Activated CD8-positive, alpha-beta memory T cell treated with anti-CD3 and anti-CD28 coated beads, Interleukin-2, amount 10 ng/mL, durations not matched to agents 7 days and 5 days (primary cell): ENCODE measurements at places on chromosomes 16 and 17. TPM values are rescaled to one million over a fixed set of nuclear protein-coding genes. Genes with fewer than 3 reads are reported as not detected.

Gene ZNF689
- total RNA-seq, result 15.3 TPM

Gene SLC9A5
- 6.2 TPM for total RNA-seq

Gene LITAFD
- total RNA-seq, result not detected

Gene ADAM11
- 0.50 TPM for total RNA-seq

Gene KRTAP9-9
- total RNA-seq, result not detected

Gene MAF
- total RNA-seq, result 32.6 TPM

Gene SLC6A2
- total RNA-seq, result not detected

Gene SMIM36
- not detected for total RNA-seq

Gene GDPD1
- total RNA-seq, result 2.9 TPM

Gene BFAR
- total RNA-seq, result 65.0 TPM

Gene PCTP
- total RNA-seq, result 6.4 TPM

Gene DCXR
- 124 TPM for total RNA-seq

Gene TLE7
- total RNA-seq, result not detected

Gene FKBP10
- total RNA-seq, result 1.3 TPM

Gene ESRP2
- not detected for total RNA-seq

Gene BRIP1
- total RNA-seq, result 23.8 TPM

Gene POLR3E
- total RNA-seq, result 88.0 TPM

Gene LRRC46
- total RNA-seq, result 0.14 TPM

Gene ABAT
- total RNA-seq, result 4.0 TPM

Gene KRTAP2-3
- not detected for total RNA-seq

Gene OR2C1
- total RNA-seq, result not detected

Gene OR1A1
- not detected for total RNA-seq

Gene GCGR
- not detected for total RNA-seq

Gene NOG
- total RNA-seq, result not detected

Gene C17orf50
- total RNA-seq, result not detected

Gene SPIRE2
- 0.44 TPM for total RNA-seq

Gene VWA3A
- 0.29 TPM for total RNA-seq

Gene NXPH3
- not detected for total RNA-seq

Gene TEX14
- total RNA-seq, result 0.35 TPM

Gene WNT9B
- not detected for total RNA-seq

Gene DCTN5
- total RNA-seq, result 80.4 TPM

Gene CRISPLD2
- total RNA-seq, result not detected

Gene NACA2
- not detected for total RNA-seq

Gene GUCY2D
- total RNA-seq, result not detected

Gene TBC1D3H
- not detected for total RNA-seq

Gene SLC13A2
- not detected for total RNA-seq

Gene KIAA0753
- 16.5 TPM for total RNA-seq

Gene ZCCHC14
- 1.5 TPM for total RNA-seq

Gene CTRB1
- total RNA-seq, result not detected
